ENCODE measurements at places on chromosomes 13 and 19.

DNA sequence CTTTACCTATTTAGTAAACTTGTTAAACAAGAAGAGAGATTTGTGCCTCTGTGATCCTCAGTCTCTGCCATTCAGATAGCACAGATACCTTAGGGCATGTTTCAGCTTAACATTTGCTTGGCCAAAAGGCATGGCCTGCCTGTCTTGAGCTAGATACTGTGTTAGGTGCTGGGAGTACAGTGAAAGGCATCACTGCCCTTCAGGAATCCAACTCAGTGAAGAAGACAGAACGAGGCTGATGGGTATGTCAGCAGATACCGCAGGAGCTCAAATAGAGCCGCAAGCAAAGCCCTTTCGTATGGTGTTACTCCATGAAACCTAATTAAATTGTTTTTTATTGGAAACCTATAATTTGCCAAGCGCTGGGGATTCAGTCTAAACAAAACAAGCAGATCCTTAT, 12.9 kb downstream of the ZNF507 start:
- DNase-seq = no peak

- no peak for DNase-seq
These were observed 32.9 kb downstream of the ING1 start for GRCh38 chr13:110746438-110746837.

GRCh38 chr13:43377973-43378372, 354.6 kb downstream of the DNAJC15 start:
- no peak for DNase-seq

DNA sequence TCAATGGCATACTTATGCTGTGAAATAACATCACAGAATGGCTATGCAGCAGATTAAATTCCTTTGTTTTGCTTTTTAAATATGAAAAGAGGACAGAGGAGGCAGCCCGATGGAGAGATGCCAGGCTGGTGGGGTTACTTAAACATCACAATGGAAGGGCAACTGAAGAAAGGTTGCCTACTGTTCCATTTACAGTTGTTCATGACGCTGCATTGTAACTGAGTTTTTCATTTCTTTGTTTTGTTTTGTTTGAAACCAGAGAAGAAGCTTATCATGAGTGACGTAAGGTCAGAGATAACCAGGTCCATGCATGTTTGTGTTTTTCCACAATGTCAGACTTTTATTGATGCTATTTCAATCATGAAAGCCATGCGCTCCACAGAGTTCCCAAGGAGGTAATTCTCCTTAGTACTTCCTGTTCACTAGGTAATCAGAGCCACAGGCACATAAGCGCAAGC, 273.8 kb downstream of the LHFPL6 start:
- no peak for DNase-seq

DNA sequence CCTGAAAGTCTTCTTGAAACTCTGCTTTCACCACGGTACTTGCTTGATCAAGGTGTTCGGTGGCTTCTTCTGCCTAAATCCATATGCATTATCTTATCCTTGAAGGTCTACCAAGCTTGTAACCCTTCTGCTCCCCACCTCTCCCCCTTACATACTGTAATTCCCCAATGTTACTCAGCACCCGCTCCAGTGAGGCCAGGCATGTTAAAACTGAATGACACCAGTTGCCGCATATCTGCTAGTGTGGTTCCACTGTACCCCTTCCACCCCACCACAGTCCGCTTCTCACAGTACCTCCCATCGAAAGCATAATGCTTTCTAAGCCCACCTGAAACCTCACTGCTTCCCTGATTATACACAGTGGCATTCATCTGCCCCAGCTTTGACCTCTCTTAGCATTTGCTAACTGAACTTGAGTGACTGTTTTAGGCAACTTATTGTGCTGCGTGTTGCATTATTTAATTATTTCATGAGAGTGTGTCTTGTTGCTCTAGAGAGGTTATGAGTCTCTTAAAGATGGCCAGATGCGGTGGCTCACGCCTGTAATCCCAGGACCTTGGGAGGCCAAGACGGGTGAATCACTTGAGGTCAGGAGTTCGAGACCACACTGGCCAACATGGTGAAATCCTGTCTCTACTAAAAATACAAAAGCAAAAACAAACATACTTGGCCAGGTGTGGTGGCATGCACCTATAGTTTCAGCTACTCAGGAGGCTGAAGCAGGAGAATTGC, 87.6 kb upstream of the MBNL2 start:
- no peak for DNase-seq

GRCh38 chr13:45162821-45163220, 38.0 kb downstream of the KCTD4 start:
- no peak for DNase-seq

DNA sequence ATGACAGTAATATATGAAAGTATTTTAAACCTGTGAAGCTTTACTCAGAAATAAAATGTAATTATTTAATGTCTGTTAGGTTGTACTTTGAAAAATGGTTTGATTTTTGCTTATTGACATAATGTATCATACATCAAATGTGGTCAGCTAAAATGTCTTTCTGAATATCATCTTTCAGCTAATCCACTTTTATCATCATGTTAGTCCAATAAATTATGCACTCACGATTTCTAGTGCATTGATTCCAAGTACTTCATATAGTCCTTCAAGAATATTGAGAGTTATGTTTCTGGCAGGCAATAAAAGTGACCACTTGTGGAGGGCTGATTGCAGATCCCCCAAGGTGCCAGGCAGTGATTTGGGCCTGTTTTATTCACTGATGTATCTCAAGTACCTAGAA, 1204.1 kb downstream of the OLFM4 start:
- DNase-seq = no peak

DNA sequence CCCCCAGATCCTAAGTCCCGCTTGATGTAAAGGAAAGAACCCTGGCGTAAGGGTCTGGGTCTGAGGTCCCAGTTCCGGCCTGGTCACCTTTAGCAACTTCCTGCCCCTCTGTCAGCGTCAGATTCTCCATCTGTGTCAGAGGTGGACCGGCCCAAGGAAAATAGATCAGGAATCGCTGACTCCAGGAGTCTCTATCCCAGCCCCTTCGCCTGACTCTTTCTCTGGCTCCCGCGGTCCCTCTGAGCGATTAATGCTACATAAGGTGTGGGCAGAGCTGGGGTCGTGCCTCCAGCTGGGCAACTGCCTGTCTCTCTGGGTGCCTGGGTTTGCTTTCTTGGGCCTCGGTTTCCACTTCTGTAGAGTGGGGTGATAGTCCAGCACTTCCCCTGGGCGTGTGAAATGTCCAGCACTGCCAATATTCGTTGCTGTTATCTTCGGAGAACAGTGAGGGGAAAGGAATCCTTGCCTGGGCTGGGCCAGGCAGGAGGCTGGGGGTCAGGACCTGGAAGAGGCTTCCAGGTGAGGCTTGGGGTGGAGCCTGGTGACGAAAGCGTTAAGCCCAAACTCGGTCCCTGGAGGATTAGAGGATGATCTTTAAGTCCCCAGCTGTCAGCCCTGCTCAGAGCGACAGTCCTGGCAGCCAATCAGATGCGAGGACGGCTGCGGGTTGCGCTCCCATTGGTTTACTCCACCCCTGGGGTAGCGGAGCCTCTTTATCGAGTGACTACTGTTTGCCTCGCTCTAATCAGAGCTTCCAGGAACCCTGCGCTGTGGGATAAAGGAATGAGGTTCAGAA, 767 bp downstream of the ABCA7 start:
- DNase-seq = peak; percentile 95

DNA sequence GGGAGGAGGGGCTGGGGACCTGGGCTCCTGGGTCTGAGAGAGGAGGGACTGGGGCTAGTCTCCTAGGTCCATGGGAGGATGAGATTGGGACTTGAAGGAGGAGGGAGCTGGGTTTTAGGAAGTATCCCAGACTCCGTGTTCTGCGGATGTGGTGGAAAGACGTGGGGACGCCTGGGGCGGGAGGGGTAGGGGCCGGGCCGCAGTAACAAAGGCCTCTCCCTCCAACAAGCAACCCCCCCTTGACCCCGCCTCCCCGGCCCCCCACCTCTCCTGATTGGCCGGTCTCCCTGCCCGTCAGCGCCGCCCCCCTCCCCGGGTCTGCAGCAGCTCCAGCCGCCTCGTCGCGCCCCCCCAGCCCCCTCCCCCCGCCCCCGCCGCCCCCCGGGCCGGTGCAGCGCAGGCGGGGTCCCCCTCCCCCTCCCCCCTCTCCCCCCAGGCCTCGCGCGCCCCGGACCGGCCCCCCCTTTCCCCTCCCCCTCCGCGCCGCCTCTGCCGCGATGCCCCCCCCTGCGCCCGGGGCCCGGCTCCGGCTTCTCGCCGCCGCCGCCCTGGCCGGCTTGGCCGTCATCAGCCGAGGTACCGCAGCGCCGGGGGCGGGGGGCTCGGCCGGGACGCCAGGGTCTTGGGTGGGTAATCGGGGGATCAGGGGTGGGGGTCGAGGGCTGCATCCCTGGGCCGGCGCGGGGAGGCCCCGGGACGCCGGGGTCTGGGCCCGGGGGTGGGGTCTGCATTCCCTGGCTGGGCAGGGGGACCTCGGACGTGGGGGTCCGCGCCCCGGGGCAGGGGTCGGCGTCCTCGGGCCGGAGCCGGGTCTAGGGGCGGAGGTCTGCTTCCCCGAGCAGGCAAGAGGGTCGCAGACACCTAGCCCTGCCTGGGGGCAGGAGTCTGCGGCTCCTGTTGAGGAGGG, at the start of gene IGLON5:
IGLON5 (plus strand) TSS at position 294 of the 907 bp plus-strand sequence; CDS start at position 498, 204 bp downstream.
- DNase-seq = peak; percentile 76

- no peak for DNase-seq
These were observed 16.4 kb downstream of the CCDC124 start for GRCh38 chr19:17948931-17949930.

- no peak for DNase-seq
These were observed 457.1 kb downstream of the KLF12 start for GRCh38 chr13:73677048-73677601.

- DNase-seq = no peak
These were observed 1700.6 kb downstream of the PCDH9 start for GRCh38 chr13:65529541-65529940.

DNA sequence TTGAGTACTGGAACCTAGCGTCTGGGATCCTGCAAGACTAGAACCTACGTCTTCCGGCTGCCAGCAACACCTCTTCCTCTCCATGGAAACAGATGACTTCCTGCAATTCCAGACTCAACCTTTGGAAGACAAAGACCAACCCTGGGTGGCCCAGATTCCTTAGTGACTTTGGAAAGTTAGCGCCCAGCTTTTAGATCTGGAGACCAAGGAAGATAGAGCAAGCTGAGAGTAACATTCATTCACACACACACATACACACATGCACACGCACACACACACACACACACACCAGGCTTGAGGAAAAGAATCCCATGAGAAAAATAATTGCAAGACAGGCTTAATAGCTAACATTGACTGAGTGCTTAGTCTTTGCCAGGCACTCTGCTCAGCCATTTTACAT, 788.9 kb downstream of the UQCRFS1 start:
- no peak for DNase-seq

- DNase-seq = no peak
These were observed 514 bp upstream of the ARGLU1 start for GRCh38 chr13:106568299-106569003.

GRCh38 chr13:75454497-75454896, 27.5 kb downstream of the TBC1D4 start:
- no peak for DNase-seq

- DNase-seq = no peak
These were observed 85.9 kb downstream of the TSHZ3 start for GRCh38 chr19:31263328-31263727.

DNA sequence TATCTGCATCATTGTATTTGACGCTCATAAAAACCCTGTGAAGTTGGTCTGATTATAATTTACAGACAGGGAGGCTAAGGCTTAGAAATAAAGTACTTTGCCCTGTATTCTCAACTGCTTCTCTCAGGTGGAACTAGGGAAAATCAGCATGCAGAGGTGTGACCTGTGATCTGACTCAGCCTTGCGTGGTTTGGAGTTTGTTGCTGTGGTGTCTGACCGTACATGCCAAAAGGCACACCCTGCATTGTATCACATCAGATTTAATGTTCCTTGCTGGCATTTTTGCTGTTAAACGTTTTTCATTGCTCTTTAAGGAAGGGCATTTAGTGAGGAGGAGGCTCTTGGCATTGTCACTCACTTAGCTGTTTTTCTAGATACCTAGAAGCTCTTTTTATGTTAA, 58.8 kb upstream of the C1QTNF9B start:
- DNase-seq = no peak

GRCh38 chr19:45151320-45151719, 9.5 kb downstream of the NKPD1 start:
- DNase-seq = no peak

DNA sequence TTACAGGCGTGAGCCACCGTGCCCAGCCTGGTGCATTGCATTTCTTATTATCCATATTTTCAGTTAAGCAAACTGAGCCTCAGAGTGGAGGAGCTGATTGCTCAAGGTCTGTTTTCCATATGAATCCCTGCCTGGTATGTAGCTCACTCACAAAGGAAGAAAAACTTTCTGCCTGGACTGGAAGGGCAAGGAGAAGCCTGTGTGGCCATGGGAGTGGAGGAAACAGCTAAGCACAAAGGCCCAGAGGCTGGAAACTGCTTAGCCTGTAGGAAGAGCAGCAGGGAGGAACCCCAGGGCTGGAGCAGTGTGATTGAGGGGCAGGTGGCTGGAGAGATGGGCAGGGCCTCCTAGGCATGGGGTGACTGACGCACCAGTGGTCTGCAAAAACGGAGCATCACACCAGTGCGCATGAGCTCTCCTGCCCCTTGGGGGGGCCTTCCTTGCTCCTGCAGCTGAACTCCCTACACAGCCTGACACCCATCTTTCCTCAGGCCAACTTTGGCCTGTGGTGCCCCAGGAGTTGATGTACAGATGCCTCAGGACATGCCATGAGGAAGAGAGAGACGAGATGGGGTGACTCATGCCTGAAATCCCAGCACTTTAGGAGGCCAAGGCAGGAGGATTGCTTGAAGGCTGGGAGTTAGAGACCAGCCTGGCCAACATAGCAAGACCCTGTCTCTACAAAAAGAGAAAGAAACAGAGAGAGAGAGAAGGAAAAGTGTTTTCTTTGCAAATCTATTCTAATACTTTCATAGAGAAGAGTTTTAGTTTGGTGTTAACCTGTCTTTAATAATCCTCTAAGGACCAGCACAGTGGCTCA, 2.8 kb upstream of the HNRNPM start:
- DNase-seq = no peak

GRCh38 chr19:58097781-58098681, at the start of gene ZSCAN18:
ZSCAN18 (minus strand) TSS chr19:58098231; CDS start chr19:58090267, 7,964 bp downstream.
- peak; percentile 100 for DNase-seq

GRCh38 chr13:80116107-80116506, 224.8 kb downstream of the SPRY2 start:
- no peak for DNase-seq

DNA sequence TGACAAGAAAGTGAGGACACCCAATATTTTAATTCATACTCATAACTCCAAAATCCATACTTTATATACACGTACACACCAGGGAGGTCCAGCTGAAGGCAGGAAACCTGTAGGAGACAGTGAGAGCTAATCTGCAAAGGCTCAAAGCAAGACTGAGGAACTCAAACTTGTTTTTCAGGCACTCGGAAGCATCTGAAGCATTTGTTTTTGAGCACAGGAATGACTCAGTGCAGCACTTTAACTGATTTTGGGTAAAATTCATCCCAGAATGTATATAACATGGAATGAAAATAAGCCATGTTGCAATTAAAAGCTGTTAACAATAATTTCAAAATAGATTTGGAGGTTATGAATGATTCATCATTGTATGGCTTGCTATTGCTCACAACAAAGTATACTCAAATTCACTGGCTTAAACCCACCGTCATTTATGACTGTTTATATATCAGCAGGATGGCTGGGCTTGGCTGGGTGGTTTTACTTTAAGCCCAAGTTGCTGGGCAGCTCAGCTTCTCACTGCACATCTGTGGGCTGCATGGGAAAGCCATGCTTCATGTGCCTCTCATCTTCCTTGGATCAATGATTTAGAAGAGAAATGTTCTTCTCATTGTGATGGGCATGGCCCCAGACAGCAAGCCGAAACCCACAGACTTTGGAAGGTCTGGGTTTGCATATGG, 177.0 kb downstream of the RFC3 start:
- DNase-seq = no peak

- DNase-seq = no peak
These were observed 26.6 kb upstream of the OR10H1 start for GRCh38 chr19:15841875-15842569.

GRCh38 chr19:42762789-42763188, 2.7 kb downstream of the PSG8 start:
- no peak for DNase-seq

Measured in ecto neural progenitor cell (in vitro differentiated cells).